ENCODE measurements at places on chromosomes 4 and X. TPM values are rescaled to one million over a fixed set of nuclear protein-coding genes. Genes with fewer than 3 reads are reported as not detected.

APOOL gene
- 22.9 TPM for total RNA-seq

FAM9B gene
- not detected for total RNA-seq

MAOB gene
- 40.6 TPM for total RNA-seq

FAT4 gene
- total RNA-seq: 53.6 TPM

EREG gene
- total RNA-seq: 1.1 TPM

Measured in thoracic aorta (tissue), 2 donors.